Renal pelvis (tissue), 12 donors: ENCODE measurements at places on chromosomes 1 and 21. TPM values are rescaled to one million over a fixed set of nuclear protein-coding genes. Genes with fewer than 3 reads are reported as not detected.

Gene IRF6
- 20.6 TPM for polyA plus RNA-seq

Gene CRYZ
- 129 TPM for polyA plus RNA-seq

- DNase-seq: no peak
Measured at GRCh38 chr1:199353906-199354305, 673.6 kb upstream of the NR5A2 start.

Gene TSSK3
- 9.6 TPM for polyA plus RNA-seq

DNA sequence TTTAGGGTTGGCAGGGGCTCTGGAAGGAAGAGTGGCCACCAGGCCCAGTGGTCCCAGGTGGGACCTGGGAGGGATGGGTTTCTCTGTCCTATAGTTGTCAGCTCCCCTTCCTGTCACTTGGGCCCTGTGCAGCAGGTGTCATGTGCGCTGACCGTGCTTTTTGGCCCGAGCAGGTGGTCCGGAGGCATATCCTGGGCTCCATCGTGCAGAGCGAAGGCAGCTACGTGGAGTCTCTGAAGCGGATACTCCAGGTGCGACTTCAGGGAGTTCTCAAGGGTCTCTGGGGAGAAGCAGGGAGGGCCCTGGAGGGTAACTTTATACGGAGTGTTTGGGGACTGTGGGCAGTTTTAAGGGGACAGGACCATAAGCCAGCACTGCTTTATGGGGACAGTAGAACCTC is 82.2 kb downstream of the ARHGEF10L start:
- no peak for DNase-seq

DNA sequence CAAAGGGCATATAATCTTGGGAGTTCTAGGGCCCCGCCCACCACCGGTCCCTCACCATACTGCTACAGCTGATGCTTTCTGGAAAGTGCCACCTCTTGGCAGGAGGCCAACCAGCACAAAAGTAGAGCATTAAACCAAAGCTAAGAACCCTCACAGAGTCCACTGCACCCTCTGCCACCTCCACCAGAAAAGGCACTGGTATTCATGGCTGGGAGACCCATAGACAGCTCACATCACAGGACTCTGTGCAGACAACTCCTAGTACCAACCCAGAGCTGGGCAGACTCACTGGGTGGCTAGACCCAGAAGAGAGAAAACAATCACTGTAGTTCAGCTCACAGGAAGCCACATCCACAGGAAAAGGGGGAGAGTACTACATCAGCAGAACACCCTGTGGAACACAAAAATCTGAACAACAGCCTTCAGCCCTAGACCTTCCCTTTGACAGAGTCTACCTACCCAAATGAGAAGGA is 10.8 kb downstream of the THEM4 start:
- no peak for DNase-seq

GRCh38 chr1:26792924-26793323 is 5.2 kb downstream of the PIGV start:
- no peak for DNase-seq

DNA sequence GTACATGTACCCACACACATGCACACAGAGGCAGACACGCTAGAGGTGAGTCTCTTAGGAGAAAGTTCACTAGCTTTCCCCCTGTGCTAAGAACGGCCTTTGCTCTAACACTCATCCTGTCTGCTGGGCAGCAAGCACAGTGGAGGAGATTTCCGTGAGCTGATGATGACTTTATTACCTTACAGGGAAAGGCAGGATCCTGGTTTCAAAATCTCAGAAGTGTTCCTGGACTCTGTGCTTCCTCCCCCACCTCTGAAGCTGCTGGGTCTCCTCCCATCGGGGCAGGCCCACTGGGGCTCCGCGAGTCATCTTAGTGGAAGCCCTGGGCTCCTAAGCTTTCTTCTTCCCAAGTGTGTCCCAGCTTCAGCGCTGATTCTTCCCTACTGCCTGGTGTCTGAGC is 2.7 kb downstream of the FAM3B start:
- DNase-seq: no peak

GRCh38 chr1:21264898-21265297 is 25.4 kb downstream of the ECE1 start:
- no peak for DNase-seq

DNA sequence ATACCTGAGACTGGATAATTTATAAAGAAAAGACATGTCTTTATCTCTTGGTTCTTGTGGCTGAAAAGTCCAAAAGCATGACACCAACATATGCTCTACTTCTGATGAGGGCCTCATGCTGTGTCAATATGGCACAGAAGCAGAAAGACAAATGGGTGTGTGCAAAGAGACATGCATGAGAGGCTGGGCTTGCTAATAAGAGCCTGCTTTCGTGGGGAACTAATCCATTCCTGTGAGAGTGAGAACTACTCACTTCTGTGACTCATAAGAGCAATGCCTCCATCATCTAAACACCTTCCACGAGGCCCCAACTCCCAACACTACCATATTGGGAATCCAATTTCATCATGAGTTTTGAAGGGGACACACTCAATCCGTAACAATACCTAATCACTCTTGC is 340.0 kb upstream of the DUSP10 start:
- DNase-seq: no peak

- DNase-seq: peak; percentile 92
Measured at GRCh38 chr1:208159555-208160258, 84.5 kb downstream of the PLXNA2 start.

GRCh38 chr1:87264976-87265375 is 63.7 kb upstream of the LMO4 start:
- DNase-seq: no peak

- no peak for DNase-seq
Measured at GRCh38 chr21:33783187-33783979, 132.2 kb downstream of the ATP5PO start.

DNA sequence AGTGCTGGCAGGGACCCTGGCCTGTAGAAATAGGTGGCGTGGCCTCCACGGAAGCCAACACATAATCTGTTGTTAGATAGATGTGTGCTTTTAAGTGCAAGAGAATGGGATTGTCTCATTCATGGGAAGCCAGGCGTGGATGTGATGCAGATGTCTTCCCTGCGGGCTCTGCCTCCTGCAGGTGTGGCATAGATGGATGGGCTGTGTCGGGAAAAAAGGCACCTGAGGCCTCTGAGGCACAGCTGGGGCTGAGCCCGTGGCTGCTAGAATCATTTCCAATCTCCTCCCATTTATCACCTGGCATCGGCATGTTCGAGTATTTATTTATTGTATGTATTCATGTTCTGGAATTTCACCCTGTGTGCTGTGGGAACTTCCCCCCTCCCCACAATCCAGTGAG is 353.4 kb upstream of the AJAP1 start:
- DNase-seq: no peak

- DNase-seq: no peak
Measured at GRCh38 chr1:145908653-145909052, 1.2 kb downstream of the ITGA10 start.

DNA sequence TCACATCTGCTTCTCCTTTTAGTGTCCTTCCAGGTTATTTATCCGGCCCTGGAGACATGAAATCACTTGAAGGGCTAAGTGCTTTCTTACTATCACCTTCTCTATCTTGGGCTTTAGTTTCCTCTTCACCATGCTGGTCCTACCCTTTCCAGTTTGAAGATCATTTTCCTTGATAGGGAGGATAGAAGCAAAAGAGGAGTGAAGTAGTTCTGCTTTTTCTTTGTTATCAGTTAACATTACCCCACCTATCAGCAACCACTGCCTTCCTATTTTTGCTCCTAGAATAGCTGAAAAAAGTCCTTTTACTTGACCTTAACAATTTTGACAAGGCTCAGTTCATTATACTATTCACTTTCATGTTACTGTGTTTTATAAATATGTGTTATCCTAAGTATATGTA is 19.4 kb downstream of the RGL1 start:
- no peak for DNase-seq

GRCh38 chr1:23613191-23614031 is 54.1 kb upstream of the ID3 start:
- no peak for DNase-seq

Gene IL12RB2
- polyA plus RNA-seq: 1.0 TPM

DNA sequence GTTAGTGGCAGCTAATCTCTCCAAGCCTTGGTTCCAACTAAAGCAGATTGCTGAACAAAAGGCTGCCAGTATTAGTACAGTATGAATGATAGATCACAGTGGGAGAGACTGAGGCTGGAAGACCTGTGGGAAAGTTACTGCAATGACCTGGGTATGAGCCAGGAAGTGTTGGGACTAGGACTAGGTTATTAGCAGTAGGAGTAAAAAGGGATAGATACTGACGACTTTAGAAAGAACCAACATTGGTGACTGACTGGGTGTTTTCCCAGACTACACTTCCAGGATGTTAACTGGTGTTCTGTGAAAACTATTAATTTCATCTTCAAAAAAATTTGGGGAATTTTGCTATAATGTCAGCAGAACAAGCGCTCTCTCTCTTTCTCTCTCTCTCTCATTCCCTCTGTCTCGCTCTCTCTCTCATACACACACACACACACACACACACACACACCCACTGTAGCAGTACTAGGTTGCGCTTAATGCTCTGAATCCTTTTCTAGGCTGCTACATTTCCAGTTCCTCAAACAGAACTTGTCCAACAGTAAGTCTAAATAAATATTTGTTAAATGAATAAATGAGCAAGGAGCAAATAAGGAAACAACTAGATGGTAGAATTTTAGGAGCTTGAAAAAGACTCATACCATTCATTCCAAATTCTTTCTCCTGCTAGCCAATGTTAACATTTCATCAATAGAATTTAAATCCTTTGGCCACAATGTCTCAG is 47.6 kb upstream of the RGS8 start:
- DNase-seq: no peak

GRCh38 chr1:69573911-69574310 is 6.2 kb downstream of the LRRC7 start:
- DNase-seq: no peak

Gene AIM2
- not detected for polyA plus RNA-seq

Gene HUNK
- polyA plus RNA-seq: 19.3 TPM

DNA sequence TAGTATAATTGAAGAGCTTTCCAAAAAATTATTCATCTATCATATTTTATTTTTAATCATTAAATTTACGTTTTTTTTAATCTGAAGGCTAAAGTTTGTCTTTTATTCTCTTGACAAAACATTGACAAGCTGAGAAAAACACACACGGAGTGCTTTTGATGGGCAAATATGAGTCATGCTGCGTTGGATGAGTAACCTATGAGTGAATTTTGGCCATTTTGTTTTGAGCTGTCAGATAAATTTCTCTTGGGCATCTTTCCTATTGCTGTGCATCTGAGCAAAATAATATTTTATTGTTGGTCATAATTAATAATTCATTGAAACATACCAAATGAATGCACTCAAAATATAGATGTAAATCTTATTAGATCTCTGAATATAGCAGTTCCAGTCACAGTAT is 1144.1 kb upstream of the ADGRL2 start:
- no peak for DNase-seq

Gene TPTE
- polyA plus RNA-seq: not detected

DNA sequence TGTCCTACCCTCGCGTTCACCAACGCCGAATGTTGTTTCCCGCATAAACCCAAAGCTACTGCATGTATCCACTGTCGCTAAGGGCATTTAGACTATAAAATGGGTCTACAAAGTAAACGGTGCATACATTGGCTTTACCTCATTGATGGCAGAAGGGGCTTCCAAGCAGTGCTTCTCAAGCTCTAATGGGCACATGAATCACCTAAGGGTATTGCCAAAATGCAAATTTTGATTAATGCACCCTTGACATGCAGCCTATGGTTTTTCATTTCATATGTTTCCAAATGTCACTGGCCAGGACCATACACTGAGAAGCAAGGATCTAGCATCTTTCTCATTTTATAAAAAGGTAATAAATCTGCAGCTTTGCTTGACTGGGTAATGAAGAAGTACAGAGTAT is 2.7 kb downstream of the OR6F1 start:
- DNase-seq: no peak

DNA sequence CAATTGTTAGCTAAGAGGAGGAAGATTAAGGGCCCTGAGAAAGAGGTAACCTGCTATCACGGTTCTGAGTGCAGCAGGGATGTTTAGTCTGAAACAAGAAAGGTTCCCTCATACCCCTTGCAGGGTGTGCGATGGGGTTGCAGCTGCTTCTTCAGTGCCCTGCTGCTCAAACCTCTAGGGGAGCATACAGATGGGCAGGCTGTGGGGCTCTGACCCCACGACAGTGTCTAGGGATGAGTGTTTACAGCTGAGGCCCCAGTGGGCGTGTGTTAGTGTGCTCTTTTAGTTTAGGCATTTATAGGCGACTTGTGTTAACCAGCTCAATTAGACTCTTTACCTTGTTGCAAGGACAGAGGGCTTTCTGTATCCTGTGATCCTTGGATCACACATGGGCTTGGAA is 41.3 kb upstream of the PLA2G5 start:
- DNase-seq: no peak

Gene KDM1A
- polyA plus RNA-seq: 135 TPM

DNA sequence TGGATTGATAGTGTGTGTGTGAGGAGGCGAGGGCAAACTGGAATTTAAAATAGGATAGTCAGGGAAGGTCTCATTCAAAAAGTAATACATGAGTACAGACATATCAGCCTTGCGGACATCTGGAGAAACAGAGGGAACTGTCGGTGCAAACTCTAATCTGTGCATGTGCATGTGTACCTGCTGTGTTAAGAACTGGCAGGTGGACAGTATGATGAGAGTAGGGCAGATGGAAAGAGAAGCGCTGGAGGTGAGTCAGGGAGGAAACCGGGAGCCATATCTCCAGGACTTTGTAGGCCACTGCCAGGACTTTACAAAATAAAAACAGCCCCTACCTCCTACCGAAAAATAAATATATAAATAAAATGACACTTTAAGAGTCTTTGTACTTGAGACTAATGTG is 31.3 kb upstream of the MYBPHL start:
- no peak for DNase-seq

DNA sequence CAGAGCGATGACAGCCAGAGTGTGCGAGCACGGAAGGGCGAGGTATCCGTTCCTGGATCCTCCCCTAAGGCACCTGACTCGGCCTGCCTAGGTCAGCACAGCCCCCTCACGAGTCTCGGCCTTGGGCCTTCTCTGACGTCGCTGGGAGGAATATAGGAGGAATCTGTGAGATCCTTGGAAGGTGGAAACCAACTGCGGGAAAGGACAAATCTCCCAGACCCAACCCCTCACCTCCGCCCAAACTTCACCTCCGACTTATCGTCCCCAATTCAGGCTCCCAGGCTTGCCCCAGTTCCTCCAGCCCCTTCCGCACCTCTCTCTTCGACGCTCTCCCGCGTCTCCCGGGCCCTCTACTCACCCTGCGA is 494 bp downstream of the APH1A start:
- DNase-seq: no peak

Gene RGL1
- 49.8 TPM for polyA plus RNA-seq

Gene COL9A2
- 19.4 TPM for polyA plus RNA-seq

DNA sequence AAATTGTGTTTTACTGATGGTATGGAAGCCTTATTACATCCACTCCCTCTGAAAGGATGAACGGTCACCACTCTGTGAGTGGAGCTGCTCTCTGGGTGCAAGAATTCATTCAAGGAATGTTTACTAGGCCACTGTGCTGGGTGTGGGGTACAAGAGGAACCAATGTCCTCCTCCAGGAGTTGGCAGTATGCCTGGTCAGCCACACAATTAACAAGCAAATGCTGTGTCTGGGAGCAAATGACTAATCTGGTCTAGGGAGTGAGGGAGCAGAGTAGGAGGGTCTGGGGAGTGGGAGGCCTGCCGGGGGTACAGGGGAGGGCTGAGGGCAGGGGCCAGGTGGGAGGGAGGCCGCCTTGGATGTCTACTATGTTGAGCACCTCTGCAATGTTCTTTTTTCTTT is 27.2 kb upstream of the TDRD10 start:
- DNase-seq: no peak

- no peak for DNase-seq
Measured at GRCh38 chr1:36573445-36573844, 90.7 kb upstream of the CSF3R start.

GRCh38 chr1:247112479-247112781 is 8.3 kb upstream of the ZNF669 start:
- peak; percentile 12 for DNase-seq

Gene ASH1L
- polyA plus RNA-seq: 37.0 TPM

GRCh38 chr1:67189953-67190352 is 23.7 kb downstream of the IL23R start:
- DNase-seq: no peak
